ENCODE measurements at places on chromosomes 3 and 15.

DNA sequence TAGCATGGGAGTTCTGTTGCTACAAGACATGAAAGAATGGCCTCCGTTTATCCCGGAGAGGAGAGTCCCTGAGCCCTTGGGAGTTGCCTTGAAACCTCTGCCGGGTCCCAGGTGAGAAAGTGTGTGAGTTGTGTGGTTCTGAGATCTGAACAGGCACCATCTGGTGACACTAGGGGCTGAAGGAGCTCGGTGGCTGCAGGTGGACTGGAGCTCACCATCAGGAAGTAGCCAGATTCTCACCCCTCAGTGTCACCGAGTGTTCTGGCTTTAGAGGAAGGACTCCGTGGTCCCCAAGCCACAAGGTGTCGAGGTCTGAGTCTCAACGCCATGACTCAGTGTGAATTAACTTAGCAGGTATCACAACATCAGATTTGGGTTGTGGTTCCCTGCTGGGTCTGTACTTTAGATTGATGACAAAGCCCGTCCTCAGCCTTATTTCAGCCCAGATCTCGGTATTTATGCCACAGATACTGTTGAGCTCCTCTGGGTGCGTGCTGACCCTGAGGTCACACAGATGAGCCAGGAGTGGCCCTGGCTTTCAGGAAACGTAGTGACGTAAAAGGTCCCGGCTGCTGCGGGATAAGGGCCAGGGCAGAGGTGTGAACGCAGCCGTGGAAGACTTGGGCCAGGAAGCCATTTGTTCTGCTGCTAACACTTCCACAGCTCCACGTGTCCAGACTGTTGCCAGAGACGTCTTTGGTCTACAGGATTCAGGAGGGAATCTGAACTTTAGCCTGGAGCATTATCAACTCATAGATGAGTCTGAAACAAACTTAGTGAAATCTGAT, 54.4 kb downstream of the PGPEP1L start:
- DNase-seq: peak; percentile 11

GRCh38 chr3:42165211-42165610, 74.1 kb downstream of the TRAK1 start:
- no peak for DNase-seq

- DNase-seq: no peak
Measured at GRCh38 chr3:144638009-144638408, 666.4 kb downstream of the DIPK2A start.

GRCh38 chr15:49712846-49713450, 92.1 kb downstream of the DTWD1 start:
- DNase-seq: no peak

- no peak for DNase-seq
Measured at GRCh38 chr15:40598126-40598525, 4.1 kb downstream of the KNL1 start.

DNA sequence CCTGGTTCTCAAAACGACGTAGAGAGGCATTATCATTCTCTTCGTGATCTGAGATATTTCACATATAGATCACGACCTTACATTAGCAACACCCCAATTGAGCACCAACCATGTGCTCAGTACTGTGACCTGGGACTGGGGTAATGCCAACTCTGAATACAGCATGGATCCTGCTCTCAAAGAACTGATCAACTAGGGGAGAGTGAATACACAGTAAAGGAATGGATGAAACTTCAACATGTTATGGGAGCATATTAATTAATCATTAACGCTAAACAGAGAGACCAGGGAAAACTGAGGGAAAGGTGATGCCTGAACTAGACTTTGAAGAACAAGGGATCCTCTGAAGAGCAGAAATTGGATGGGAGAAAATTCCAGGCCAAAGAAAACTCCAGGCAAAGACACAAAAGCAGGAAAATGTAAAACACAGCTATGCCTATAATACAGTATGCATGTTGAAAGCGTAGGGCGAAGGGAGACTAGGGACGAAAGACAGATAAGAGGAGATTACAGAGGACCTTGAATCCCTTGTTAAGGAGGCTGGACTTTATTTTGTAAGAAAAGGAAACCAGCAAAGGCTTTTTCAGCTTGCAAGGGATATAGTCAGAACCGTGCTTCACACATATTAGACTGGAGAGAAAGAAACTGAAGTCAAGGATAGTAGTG, 105.7 kb downstream of the ANO10 start:
- DNase-seq: no peak

- DNase-seq: no peak
Measured at GRCh38 chr15:78564743-78565096, 600 bp upstream of the CHRNA5 start.

- no peak for DNase-seq
Measured at GRCh38 chr15:24933716-24934115, 21.1 kb upstream of the SNRPN start.

GRCh38 chr15:66364944-66365528, 8.6 kb upstream of the TIPIN start:
- DNase-seq: no peak

GRCh38 chr15:67670647-67671305, 128.3 kb downstream of the MAP2K5 start:
- DNase-seq: no peak

- DNase-seq: no peak
Measured at GRCh38 chr3:112539825-112540650, 21.7 kb downstream of the ATG3 start.
